ENCODE measurements at places on chromosomes 3 and 15. TPM values are rescaled to one million over a fixed set of nuclear protein-coding genes. Genes with fewer than 3 reads are reported as not detected.

DNA sequence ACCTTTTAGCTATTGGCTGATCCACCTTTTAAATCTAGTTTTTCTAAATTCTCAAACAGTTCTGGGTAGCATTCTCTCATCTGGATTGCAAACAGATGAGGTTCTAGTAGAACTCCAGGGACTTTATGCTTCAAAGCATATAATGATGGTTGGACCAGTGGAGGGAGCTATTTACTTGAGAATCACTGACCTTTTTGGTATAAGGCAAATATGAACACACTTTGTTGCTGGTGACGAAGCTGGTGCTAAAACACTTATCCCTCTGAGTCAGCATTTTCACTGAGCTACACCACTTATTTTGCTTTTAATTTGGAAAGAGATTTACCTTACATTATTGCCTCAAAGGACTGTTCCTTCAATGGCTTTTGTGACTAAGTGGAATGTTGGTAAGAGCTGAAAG lies 58.6 kb upstream of the SLITRK3 start:
- no peak for DNase-seq

GRCh38 chr15:90718232-90718631 lies 1.1 kb downstream of the BLM start:
- no peak for DNase-seq

SERINC4 gene
- 0.12 TPM for total RNA-seq

- DNase-seq: no peak
These were observed 459.4 kb upstream of the TPRG1 start for GRCh38 chr3:188712248-188712924.

GALNT15 gene
- total RNA-seq: 15.4 TPM

C2CD4A gene
- total RNA-seq: 1.1 TPM

GRCh38 chr3:116561529-116561928 lies 116.2 kb upstream of the LSAMP start:
- no peak for DNase-seq

DNA sequence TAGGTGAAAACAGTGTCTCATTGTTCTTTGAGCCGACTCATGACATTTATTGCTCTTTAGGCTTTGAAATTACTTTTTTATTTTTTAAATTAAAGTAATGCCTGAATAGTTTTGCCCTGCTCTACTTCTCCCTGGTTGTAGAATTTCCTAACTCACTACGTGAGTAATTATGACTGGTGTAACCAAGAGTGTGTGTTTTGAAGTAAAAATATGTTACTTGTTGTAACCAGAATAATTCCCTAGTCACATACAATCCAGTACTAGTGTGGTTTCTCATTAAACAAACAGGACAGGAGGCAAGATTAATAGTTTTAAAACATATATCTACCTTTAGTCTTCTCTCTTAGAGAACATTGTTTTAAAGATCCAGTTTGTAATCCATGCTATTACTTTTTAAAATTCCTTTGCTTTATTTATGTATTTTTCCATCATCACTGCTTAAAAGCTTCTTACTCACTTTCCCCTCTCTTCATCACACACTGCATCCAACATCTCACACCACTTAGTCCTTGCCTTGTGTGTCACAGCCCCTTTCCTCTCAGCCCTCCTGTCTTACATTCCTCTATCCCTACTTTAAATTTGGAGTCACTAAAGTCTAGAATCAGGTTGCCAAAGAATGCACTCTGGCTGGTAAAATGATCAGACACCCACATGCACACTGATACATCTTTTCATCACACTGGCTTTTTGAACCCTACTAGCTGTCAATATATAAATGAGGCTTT lies 219.7 kb downstream of the WNT5A start:
- DNase-seq: no peak

NEO1 gene
- 129 TPM for total RNA-seq

DNA sequence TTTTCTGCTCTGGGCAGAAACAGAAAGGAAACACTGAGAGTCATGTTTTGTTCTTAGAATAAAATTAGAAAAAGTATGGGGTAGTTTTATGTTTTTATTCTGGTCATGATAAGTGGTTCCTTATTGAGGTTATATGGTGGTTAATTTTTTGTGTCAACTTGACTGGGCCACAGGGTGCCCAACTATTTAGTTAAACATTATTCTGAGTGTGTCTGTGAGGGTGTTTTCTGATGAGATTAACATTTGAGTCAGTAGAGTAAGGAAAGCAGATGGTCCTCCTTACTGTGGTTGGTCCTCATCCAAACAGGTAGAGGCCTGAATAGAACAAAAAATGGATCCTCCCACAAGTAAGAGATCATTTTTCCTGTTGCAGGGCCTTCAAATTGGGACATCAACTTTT lies 98.9 kb downstream of the C3orf38 start:
- no peak for DNase-seq

ITIH1 gene
- not detected for total RNA-seq

CLEC3B gene
- total RNA-seq: 13.7 TPM

SLC38A3 gene
- not detected for total RNA-seq
